ENCODE measurements at places on chromosomes 2 and 18.

- DNase-seq, result no peak
Measured at GRCh38 chr2:36565712-36566111, 32.3 kb downstream of the FEZ2 start.

DNA sequence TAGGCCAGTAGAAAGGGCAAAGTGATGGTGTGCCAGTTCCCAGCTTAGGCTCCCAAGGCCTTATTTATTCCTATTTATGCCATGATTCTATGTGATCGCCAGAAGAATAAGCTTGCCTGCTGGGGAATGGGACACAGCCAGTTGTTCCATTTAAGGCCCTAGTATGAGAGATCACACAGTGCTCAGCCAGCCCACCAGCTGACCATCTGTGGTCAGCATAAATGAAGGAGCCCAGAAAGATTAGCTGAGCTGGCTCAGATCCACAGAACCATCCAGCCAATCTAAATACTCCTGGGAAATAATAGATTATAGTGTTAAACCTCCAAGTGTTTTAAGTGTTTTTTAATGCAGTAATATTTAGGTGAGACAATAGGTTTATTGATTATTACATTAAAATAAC is 12.6 kb upstream of the L3MBTL4 start:
- DNase-seq, result no peak

GRCh38 chr2:182064019-182064778 is 78.5 kb downstream of the PPP1R1C start:
- no peak for DNase-seq

GRCh38 chr2:38462121-38462661 is 85.1 kb upstream of the ATL2 start:
- DNase-seq, result no peak

- no peak for DNase-seq
Measured at GRCh38 chr2:70979180-70979488, 704 bp downstream of the ANKRD53 start.

DNA sequence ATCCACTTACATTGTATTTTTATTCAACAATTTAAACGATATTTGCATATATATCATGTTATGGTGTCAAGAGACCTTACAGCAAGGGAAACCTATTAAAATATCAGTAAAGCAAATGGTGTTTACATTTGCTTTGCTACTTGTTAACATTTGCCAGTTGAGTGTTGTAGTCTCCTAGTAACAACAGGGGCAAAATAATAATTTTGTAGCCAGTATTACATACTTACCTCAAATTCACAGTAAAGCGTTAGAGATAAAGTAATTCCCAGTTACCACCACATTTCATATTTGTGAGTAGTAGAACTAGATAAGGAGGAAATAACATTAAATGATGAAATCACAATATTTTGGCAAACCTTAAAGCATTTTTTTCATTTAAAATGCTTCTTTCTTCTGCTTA is 71.3 kb downstream of the FASTKD2 start:
- DNase-seq, result no peak

GRCh38 chr18:7196421-7196820 is 34.5 kb upstream of the LRRC30 start:
- DNase-seq, result no peak

- DNase-seq, result no peak
Measured at GRCh38 chr2:217106650-217107014, 246.8 kb upstream of the TNP1 start.

GRCh38 chr2:234075518-234075915 is 25.0 kb downstream of the SPP2 start:
- DNase-seq, result no peak

GRCh38 chr2:11553661-11554398 is 20.0 kb downstream of the GREB1 start:
- DNase-seq, result no peak

DNA sequence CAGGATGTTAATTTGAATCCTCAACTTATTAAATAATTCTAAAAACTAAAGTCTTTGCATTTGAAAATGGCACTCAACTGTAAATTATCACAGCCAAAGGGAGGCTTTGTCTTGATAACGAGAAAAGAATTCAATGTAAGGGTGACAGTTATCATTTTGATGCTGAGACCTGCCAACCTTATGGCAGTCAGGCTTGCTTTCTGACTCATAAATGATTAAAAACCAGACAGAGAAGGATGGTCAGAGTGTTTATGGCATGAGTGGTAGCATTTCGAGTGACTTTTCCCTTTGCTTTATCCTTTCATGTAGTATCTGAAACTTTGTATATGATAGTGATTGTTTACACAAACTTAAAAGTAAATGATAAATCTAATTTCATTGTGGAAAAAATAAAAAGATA is 53.9 kb upstream of the EPC2 start:
- DNase-seq, result no peak

GRCh38 chr2:177433402-177433801 is 40.8 kb downstream of the AGPS start:
- no peak for DNase-seq

GRCh38 chr2:67802291-67802690 is 260.5 kb downstream of the C1D start:
- DNase-seq, result no peak

DNA sequence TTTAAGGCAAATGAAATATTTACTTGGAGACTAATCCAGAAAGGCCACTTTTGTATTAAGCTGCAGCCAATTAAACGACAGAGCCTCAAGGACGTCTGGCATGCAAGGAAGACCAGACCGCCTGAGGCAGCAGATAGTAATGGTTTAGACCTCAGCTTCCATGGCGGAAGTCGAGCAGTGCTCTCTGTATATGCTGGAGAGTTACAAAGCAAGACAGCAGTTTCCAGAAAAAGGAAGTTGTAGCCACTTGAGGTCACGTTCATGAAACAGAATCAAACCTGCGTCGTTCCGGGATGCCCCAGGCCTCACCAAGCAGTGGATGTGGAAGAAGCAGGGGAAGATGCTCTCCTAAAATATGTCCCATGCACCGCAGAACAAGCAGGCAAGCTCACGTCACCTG is 142.0 kb downstream of the PTGR3 start:
- no peak for DNase-seq

DNA sequence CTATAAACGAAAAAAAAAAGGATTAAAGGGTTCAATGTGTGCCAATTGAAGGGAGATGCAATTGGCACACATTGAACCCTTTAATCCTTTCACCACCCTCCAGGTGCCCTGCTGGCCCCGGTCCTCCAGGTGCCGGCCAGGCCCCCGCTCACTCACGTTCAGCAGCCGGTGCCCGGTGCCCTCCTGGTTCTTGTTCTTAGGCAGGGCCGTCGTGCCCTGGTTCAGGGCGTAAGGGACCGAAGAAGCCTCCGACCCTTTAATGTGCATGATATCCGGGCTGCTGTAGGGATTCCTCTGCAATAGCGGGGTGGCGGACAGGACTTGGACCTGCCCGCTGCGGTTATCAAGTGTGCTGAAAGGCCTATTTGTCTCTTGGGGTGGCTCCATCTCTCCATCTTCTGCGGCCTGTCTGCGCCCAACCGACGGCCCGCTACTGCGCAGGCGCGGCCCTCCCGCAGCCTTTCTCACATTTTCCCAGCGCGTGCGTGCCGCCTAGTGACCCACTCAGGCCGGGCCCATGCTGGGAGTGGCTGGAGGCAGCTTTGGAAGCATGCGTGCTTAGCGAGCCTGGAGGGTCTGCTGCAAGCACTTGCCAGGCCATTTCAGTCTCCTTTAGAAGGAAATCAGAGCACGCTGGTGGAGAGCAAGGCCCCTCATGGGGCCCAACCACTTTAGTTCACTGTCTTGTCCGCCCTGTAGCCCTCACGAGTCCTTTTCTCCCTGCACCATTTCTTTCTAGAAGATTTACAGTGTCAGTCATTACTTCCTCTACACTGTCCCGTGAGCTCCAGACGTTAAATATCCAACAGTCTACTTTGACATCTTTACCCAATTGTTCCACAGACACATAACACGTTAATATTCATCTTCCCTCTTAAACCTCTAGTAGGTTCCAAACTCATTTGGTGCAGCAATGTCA is 24.3 kb downstream of the TMEM237 start:
- no peak for DNase-seq

GRCh38 chr2:200068642-200069041 is 113.3 kb downstream of the MAIP1 start:
- DNase-seq, result no peak

- no peak for DNase-seq
Measured at GRCh38 chr18:10707294-10707693, 181.5 kb downstream of the NAPG start.

DNA sequence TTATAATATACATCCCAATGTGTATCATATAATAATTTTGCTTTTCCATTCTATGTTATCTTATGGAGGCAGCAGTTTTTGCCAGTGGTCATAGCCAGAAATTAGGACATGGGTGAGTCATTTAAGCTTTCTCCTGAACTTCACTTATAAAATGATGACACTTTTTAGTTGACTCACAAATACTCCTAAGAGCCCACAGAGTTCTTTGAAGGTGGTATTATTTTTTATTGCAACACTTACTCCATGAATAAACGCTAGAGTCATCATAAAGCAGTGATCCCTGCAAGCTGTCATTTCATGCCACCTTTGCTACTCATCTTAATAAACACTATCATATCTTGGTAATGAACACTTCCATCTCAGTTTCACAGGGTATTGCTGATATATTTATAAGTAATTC is 69.9 kb upstream of the MAPRE2 start:
- DNase-seq, result no peak

GRCh38 chr18:22939649-22940048 is 6.5 kb downstream of the RBBP8 start:
- DNase-seq, result no peak

DNA sequence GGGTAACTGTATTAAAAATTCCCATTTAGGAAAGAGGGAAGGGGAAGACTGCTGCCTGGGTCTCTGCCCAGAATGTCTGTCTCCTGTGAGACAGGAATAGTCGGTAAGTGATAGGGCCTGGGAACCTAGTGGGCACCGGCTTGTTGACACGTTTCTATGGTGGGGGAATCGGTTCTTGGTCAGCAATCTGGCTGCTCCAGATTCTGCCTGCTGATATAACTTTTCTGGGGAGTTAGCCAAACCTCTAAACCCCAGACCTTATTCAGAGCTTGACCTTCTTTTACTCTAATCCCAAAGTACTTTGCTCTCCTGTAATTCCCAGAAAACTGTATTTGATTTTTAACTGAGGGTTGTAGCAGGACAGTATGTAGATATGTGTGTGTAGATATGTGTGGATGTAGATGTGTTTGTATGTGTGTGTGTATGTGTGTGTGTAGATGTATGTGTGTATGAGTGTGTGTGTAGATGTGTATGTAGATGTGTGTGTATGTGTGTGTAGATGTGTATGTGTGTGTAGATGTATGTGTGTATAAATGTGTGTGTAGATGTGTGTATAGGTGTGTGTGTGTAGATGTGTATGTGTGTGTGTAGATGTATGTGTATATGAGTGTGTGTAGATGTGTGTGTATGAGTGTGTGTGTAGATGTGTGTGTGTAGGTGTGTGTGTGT is 61.8 kb upstream of the TXNDC2 start:
- DNase-seq, result no peak

GRCh38 chr2:159585622-159586021 is 30.7 kb downstream of the BAZ2B start:
- no peak for DNase-seq

DNA sequence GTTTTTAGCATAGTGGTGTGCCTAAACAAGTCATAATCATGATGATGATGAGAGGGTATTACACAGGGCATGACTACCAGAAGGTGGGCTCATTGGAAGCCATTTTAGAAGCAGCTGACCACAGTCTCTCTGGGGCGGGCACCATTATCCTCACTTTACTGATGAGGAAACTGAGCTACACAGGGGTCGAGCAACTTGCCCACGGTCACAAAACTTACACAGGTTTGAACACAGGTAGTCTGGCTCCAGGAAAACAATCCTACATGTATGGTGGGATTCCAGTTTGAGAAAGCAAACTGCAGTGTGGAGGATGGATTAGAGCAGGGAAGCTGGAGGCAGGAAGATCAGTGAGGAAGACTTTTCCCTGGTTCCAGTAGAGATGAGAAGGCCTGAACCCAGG is 6.2 kb downstream of the RHOB start:
- no peak for DNase-seq

DNA sequence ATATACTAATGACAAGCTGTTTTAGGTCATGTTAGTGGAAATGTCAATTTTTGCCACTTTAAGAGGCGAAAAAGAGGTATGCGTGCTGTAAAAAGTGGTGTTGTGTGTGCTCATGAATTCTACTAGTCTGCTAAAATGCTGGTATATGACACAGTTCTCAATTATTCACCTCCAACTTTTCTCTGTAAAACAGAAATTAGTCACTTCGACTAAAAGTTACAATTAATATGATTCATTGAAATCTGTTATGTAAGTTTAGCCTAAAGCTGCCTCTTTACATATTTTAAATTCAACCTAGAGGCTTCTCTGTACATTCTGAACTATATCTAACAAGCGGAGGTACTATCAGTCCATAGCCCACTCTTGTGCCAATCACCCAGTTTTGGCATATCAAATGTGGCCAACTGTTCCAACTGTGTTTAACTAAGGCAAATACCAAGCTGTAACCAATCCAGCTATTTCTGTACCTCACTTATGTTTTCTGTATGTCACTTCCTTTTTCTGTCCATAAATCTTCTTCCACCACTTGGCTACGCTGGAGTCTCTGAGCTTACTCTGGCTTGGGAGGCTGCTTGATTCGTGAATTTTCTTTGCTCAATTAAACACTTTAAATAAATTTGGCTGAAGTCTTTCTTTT is 20.8 kb downstream of the BAZ2B start:
- no peak for DNase-seq

- DNase-seq, result no peak
Measured at GRCh38 chr2:3099145-3099859, 278.3 kb downstream of the EIPR1 start.

GRCh38 chr18:44156126-44156525 is 524.6 kb upstream of the SETBP1 start:
- DNase-seq, result no peak

- no peak for DNase-seq
Measured at GRCh38 chr2:144946263-144946662, 426.3 kb upstream of the ZEB2 start.

- DNase-seq, result no peak
Measured at GRCh38 chr2:142136571-142136970, 5.8 kb upstream of the LRP1B start.

GRCh38 chr2:182066400-182067087 is 80.9 kb downstream of the PPP1R1C start:
- no peak for DNase-seq

GRCh38 chr2:208255557-208256106 is 761 bp upstream of the IDH1 start:
- no peak for DNase-seq

DNA sequence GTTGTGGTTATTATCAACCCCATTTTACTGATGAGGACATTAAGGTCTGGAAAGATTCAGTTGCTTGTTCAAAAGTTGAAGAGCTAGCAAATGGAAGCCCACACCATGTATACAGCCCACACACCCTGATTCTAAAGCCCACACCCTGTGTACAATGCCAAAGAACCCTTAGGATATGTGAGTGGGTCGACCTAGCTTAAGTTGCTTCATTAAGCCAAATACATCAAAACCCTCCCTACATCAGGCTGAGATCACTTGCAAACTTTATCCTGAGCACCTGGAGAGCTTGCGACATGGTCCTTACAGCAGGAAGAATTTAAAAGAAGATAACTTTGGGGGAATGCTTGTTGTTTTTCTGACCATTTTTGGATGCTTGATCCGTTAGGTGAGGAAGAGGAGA is 435 bp upstream of the ARHGAP25 start:
- no peak for DNase-seq

- no peak for DNase-seq
Measured at GRCh38 chr2:202780514-202781021, 91.0 kb downstream of the ICA1L start.
